Daoy (cell line): ENCODE measurements at places on chromosomes 1 and 21.

DNA sequence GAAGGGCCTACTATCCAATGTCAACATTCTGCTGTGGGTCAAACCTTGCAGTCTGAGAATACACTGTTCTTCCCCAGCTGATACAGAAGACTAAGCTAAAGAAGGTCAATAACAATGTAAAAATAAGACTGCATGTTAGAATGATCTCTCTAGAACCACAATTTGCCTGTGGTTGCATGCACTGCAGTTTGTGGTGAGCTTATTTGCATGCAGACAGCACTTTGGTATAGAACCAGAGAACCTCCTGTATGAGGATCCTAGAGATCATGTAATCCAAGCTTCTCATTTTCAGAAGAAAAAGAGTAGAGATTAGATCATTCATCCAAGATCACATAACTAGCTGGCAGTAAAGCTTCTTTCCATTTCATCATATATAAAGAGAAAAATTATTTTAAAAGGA, 15.8 kb downstream of the SYNJ1 start:
- no peak for DNase-seq

- peak; percentile 19 for DNase-seq
Measured at GRCh38 chr1:78143152-78143551, 97.4 kb downstream of the GIPC2 start.

- DNase-seq = no peak
Measured at GRCh38 chr1:2507744-2508155, 18.6 kb downstream of the PANK4 start.

GRCh38 chr1:54408147-54409066, 2.2 kb upstream of the SSBP3 start:
- peak; percentile 88 for DNase-seq

DNA sequence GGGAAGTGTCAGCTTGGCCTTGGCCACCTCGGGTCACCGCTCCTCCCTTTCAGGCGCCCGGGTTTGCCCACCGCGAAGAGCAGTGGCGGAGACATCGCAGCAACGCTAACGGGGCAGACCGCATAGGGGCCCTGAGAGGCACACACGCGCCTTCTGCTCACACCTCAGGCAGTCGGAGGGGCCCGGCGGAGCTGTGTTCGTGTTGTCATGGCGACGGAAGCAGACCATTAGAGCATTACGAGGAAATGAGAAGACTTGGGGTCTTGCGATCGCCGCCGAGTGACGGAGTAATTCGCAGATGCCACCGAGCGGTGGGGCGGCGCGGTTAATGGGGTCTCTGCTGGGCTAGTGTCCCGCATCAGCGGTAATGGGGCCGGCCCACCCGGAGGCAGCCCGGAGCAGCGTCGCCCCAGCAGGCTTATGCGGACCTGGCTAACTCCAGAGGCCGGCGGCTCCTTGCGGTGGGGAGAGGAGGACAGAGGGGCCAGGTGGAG, 144.1 kb downstream of the TNR start:
- DNase-seq = no peak

- DNase-seq = no peak
Measured at GRCh38 chr1:23646541-23646940, 45.1 kb upstream of the RPL11 start.

GRCh38 chr21:41839387-41840000, 39.6 kb downstream of the PRDM15 start:
- no peak for DNase-seq

DNA sequence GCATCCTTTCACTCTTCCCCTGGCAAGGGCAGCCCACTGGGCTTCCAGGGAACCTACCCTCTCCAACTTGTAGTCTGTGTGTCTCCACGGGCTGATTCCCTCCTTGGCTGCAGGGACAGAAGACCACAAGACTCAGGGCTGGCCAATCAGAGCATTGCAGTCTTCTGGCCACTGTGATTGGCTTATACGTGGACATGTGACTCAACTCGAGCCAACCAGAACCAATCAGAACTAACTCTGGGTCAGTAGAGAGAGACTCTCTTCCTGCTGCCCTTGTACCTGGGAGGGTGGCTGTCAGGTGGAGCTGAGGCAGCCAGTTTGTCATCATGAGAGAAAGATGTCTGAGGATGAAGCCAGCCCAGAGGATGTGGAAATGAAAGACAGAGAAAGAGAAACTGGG, 64.0 kb downstream of the DHRS3 start:
- DNase-seq = peak; percentile 27

GRCh38 chr1:150268340-150268704, 494 bp downstream of the APH1A start:
- peak; percentile 29 for DNase-seq

DNA sequence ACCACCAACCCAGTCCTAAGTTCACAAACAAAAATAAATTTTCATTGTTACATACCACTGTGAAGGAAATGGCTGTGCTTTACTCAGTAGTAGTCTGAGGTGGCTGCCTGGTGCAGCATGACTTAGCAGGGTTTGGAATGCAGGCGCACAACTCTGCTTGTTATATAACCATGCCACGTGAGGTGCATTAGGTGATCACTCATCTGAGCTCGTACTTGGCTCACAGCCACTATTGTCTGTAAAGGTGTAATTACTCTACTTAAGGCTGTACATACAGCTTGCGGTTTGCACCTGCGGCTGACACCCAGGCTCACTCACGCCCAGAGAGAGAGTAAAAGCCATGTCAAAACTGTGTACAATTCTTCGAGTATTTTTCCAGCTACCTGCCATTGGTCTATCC, 599.4 kb downstream of the LTN1 start:
- peak; percentile 5 for DNase-seq

DNA sequence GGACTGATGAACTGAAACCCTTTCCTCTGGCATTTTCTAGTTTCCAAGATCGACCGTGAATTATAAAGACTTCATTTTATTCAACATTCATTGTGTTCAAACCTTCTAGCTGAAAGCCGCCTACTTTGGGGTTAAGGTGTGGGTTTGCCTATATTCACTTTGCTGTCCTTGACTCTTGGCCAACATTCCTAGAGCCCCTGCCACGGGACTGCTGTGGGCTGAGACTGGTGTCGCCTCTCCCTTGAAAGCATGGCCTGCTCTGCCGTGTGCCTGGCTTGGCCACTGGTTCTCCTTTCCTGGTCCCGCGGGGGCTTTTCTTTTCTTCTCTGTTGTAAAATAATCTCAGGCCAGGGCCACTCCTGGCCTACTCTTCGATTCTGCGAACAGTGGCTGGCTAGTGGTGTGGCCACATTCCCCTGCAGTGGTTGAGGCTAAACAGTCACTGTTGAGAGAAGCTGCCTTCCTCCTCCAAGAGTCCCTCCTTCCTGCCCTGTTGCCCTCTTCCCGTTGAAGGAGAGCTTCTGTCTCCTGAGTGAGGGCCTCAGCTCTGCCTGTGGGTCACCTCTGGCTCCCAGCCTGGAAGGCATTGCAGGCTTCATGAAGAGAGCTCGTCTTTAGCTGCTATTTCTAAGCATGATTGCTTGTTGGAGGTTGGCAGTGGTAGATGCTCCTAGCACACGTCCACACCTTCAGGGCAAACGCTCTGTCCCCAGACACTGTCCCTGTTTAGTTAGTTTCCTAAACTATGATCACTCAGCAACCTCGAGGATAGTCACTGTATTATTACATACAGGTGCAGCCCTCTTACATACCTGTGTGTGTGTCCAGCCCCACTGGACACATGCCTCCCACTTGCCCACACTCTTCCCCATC, 80.5 kb downstream of the GALNT2 start:
- DNase-seq = no peak

DNA sequence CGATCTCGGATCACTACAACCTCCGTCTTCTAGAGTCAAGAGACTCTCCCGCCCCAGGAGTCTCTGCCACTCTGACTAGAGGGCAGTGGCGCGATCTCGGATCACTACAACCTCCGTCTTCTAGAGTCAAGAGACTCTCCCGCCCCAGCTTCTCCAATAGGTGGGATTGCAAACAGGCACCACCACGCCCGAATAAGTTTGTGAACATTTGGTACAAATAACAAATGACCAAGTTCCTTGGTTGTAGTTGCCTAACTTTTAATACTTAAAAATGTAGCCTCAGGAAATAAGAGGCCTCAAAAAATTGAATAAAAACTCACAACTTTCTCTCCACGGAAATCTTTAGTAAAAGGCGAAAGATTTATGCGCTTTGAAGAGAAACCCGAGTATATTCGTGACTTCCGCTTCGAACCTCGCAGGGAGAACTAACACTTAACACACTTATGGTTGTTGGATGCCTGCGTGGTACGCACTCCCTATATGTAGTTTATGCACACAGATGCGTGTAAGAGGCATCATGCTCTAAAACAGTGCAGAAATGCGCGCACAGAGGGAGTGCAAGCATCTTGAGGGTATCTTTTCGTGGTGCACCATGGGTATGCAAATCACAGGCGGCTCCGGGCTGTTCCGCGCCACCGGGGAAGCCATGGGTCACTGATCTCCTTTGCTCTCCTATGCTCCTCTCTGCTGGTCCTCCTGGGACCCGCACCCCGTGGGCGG, 11.4 kb downstream of the BTBD19 start:
- peak; percentile 97 for DNase-seq

DNA sequence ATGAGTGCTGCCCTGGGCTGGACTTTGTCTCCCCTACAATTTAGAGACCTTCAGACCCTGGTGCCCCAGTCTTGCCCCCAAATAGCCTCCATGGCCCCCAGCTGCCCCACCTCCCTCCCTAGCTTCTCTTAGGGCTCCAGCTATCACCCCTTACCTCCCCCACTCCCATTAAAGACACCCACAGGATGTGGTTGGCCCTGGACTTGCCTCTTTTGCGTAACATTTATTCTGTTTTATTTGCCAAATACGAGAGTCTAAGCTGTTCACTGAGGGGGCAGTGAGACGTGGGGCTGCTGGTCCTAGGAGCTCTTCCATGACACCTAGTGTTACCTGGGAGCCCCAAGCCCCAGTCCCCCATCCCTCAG, 4.5 kb downstream of the ZC3H12A start:
- DNase-seq = peak; percentile 72
